ENCODE measurements at places on chromosomes 1 and 21.
A peak's percentile ranks its signal among the peaks of the same experiment; 100 is the strongest.

- DNase-seq: no peak
Measured at GRCh38 chr21:44258056-44258725, 3.5 kb downstream of the DNMT3L start.

GRCh38 chr1:158324395-158324794 lies 6.9 kb downstream of the CD1B start:
- no peak for DNase-seq

GRCh38 chr1:200899954-200900867 lies 5.5 kb downstream of the INAVA start:
- no peak for DNase-seq

DNA sequence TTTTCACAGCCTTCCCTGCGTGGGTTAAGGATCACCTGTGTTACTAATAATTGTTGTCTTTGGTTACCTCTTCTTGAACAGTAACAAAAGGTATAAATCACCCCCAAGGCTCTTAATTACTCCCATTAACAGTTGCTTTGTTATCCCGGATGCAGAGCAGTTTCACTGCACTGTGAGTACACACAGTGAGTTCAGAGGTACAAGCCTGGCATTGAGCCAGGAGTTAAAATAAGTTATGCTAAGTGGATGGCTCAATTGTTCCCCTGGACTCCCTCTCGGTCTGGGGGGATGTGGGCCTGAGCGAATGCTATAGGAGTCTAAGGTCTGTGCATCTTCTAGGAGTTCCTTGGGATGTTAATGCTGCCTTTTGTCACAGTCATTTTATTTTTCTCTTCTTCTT lies 258.3 kb downstream of the ATG4C start:
- no peak for DNase-seq

- no peak for DNase-seq
Measured at GRCh38 chr1:29639156-29639736, 402.9 kb downstream of the PTPRU start.

GRCh38 chr1:61353797-61354406 lies 271.5 kb downstream of the NFIA start:
- DNase-seq: no peak

DNA sequence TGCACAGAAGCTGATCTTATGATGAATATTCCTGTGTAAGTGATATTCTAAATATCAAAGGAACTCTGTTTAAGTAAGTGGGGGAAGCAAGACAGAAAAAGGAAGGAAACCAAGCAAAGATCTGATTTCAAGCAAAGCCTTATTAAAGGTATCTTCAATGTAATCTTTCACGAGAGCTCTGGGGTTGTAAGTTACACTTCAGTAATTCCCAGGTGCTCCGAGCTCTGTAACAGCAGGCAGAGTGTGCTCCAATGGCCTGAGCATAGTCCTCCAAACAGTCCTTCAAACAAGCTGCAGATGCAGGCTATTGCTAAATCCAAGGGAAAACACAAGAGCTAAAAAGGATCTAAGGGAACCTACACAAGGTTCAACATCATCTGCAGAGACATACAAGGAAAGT lies 949.7 kb upstream of the TMPRSS15 start:
- no peak for DNase-seq

DNA sequence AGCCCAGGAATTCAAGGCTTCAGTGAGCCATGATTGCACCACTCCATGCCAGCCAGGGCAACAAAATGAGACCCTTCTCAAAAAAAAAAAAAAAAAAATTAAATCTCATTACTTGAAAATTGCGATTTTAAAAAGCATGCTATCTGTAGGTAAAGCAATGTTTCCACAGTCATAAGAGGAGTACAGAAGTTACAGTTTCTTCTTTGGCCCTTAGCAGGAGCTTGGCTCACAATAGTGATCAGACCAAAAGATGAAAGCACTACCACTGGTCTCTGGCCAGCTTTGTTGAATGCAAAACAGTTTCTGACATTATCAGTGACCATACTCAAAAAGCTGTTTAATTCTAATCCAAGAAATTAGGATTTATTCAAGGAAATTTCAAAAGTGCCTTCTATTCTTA lies 31.2 kb downstream of the VAV3 start:
- DNase-seq: no peak

GRCh38 chr1:23484253-23485001 lies 448 bp upstream of the ASAP3 start:
- peak; percentile 85 for DNase-seq

DNA sequence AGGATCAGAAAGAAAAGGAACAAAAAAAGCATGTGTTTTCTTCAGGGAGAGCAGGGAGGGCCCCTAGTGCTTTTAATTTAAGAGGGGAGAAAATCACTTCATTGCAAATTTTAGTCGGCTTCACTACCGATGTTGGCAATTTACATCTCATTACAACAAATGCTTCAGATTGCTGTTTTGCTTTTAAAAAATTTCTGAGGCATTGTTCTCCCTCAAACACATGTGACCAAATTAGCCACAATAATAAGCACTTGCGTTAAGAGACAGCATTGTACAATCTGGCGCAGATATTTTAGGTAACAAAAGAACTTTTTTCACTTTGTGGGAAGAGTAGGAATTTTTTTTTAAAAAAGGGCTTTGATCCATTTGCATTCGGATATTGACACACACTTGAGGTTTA lies 29.8 kb downstream of the BEND5 start:
- no peak for DNase-seq

DNA sequence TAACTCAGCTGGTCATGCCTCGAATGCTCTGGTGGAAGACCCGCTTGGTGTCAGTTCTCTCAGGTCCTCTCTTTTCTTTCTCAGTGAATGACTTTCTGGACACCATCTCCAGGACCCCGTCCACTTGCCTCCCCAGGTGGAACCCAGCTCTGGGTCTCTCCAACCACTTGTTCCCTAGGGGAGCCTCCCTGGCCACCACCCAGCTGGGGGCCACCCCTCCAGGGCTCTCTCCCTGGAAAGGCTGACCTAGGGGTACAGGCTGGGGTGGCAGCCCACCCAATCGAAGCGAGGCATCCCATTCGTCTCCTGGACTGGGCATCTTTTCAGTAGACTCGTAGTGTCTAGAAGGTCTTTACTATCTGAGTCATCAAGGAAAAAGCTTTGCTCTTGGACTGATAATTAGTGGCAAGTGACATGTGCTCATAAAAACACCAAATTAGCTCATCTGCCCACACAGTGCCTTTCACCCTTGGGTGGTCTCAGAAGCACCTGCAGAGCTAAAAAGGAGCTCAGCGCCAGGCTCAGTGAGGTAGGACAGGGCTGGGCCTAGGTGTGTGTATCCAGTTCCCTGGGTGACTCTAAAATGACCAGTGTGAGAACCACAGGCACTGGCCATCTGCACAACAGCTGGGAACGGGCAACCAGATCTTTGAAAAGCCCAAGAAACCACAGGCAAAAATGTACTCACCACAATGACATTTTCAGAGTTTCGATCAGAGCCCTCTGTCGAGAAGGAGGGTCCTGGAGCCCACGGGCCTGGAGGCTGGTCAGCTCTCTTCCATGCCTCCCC lies 2.4 kb upstream of the PDXK start:
- DNase-seq: no peak

DNA sequence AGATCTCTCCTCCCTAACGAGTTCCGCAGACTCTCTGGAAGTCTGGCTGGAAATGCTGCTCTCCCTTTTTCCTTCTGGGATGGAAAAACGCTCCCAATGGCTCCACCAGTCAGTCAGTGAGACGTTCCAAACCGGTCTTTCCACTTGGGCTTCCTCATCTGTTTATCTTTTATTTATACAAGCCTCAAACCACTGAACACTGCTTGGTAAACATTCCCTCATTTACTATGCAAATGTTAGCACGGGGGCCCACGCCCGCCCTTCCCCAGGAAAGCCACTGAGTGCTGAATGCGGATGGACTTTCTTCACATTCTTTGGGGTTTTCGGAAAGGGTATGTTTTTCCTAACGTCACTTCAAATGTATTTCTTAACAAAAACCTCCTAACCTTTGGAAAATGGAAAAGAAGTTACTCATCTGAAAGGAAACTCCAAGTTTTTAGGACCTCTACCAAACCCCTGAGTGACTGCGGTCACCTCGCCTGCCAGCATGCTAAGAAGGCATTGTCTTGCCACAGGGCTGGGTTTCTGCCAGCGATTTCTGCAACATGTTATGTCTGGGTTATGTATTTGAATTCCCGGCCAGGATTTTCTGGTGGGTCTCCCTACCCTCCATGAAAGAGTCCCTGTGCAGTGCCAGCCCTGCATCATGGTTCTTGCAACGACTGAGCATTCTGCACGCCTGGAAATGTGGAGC lies 14.0 kb upstream of the UMODL1 start:
- DNase-seq: no peak

DNA sequence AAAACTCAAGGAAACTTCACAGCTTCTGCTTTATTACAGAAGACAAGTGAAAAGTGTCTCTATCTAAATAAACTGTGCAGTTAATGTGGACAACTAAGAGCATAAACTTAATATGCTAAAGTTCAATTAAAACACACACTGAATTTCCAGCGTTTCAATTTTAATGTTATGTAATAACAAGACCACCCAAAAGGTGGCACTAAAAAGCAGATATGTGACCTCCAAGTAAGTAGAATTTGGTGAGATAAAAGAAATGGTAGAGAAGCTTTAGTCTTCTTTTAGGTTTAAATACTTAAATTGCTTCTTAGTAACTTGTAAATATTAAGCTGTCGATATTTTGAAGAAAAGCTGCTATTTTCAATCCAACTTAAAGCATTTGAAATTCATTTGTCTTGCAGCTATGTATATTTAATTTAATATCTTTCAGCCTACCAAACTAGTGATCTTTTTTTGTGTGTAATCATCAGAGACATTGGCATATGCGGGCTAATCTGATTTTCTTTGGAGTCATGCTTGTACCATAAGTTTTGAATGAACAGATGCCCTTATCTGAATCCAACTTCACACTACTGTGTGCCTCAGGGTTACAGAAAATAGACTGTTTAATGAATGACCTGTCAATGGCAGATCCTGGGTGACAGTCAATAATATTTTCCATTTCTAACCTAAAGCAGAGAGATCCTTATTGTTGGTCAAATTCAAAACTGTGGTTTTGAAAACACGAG lies 36.5 kb upstream of the ADAMTS1 start:
- no peak for DNase-seq

DNA sequence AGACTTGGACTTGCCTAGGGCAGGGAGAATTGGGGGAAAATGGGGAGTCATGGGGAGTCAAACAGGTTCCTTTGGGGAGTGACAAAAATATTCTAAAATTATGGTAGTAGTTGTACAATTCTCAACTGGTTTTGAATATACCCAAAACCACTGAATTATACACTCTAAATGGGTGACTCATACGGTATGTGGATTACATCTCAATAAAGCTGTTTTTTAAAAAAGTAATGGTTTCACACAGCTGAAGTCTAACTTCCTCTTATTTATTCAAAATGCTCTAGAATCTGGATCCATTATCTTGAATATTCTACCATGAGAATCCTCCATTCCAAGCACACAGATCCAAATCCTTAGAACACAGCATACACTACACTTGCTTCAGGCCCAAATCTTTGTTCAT lies 11.1 kb downstream of the EIF4G3 start:
- no peak for DNase-seq

DNA sequence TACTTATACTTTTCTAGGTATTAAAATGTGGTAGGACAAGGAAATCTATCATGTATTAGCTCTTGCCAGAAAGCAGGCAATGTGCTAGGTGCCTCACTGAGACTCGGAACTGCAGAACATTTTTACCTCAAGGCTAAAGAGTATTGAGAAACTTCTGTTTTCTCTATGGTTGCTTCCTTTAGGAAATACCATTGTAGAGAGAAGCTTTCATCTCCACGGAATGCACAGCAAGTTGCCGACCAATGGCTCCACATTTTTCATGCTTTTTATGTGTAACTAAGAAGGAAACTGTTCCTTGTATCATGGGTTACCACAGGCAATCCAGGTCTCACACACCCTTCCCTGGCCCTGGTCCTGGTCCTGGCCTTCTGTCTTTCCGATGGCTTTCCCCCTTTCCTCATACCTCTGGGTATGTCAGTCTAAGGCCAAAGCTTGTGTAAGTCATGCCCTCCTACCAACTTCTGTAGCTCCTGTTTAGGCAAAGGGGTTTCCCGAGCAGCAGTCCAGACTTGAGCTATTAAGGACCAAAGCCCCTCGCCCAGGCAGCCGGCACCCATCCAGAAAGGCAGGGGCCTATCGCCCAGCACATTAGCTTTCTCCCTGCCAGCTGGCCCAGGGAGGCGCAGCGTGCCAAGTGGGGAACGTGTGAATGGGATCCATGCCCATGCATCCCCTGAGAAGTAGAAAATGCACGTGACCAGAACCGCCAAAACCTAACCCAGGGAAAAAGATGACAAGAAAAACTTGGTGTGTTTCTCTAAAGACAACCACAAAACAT lies 225.0 kb downstream of the PBX1 start:
- no peak for DNase-seq

DNA sequence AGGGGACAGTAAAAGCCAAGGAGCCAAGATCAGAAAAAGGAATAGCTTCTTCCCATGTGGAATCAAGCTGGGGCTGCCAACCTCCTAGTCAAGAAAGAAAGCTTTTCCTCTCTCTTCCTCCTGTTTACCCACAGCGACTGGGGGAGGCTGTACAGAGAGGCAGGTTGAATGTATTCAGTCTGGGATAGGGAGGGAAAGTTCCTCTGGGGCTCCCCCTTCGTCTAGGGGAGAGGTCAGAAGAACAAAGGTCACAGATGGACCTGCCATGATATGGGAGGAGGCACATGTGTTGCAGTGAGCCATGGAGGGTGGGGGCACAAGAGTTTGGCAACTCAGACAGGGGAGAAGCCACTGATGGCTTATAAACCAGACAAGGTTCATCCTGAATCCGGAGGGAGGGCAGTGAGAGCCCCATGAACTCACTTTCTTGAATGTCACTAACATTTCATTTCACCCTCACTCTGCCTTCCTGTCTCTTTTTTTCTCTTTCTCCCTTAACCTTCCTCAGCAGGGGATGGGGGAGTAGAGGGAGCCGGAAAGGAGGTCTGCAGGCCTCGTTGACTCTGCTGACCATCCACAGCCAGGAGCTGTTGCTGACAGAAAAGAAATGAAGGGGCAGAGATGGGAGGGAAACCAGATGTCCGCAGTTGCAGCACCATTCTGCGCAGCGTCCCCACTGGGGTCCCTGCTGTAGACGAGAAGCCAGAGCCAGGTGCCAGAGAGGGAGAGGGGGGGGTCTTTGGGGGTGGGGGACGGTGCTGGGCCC lies 61.1 kb downstream of the PLXNA2 start:
- DNase-seq: no peak

GRCh38 chr1:29282924-29283803 lies 46.8 kb downstream of the PTPRU start:
- DNase-seq: no peak

GRCh38 chr1:179933219-179933618 lies 21.4 kb upstream of the CEP350 start:
- DNase-seq: no peak

DNA sequence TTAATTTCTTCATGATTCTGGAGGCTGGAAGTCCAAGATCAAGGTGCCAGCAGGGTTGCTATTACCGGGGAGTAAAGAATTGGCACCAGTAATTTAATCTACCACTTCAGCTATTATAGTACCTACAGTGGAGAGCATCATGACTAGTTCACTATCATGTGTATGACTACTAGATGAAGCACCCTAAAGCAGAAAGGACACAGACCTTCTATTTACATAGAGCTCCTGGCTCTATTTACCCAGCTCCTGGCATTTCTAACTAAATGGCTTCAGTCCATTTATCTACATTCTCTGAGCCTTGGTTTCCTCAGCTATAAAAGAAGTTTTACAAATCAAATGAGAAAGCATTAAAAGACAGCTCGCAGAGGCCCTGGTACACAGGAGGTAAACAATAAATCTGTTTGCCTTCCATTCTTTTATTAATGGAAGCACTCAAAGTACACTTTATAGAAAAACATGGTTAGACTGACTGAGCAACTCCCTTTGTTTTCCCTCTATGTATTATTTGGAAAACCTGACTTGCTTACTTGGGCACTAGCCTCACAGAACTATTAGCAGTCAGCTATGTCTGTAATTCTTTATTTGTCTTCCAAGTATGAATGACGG lies 203.0 kb downstream of the SLC35F3 start:
- DNase-seq: no peak
